NCI-H1105 (cell line): ENCODE measurements at places on chromosomes 4 and X.

- DNase-seq, result no peak
These were observed 67.4 kb downstream of the CNGA2 start for GRCh38 chrX:151801980-151802379.

DNA sequence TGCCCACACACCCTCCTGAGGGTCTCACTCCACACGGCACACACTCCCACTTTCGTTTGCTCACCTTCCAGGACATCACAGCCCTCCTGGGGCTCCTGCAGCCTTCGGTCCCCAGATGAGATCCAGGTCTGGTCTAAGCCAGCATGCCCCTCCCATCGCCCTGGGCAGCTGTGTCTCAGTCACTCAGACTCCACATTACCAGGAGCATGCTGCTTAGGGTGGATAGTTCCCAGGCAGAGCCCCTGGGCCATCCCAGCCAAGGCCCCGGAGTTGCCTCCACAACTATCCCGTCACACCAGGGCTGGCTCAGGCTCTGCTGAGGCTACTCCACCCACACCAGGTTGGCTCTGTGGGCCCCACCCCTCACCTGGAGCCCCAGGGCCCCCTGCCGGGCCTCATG is 50.4 kb upstream of the PSAPL1 start:
- DNase-seq, result no peak

GRCh38 chr4:123364906-123365305 is 31.7 kb upstream of the SPRY1 start:
- DNase-seq, result no peak

DNA sequence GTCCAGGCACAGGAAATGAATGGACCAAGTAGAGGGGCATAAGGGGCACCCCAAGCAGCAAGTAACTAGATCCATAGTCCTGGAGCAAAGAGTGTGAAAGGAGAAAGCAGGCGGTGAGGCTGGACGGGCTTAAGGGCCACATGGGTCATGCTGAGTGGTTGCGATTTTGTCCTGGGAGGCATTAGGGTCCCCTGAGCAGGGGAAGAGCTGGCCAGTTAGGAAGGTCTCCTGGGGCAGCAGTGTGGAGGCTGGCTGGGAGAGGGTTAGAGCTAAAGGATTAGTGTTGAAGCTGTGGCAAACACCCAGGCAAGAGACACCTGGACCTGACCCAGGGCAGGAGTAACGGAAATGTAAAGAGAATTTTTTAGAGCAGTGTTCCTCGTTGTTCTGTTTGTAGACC is 26.5 kb downstream of the MYOZ2 start:
- DNase-seq, result no peak

DNA sequence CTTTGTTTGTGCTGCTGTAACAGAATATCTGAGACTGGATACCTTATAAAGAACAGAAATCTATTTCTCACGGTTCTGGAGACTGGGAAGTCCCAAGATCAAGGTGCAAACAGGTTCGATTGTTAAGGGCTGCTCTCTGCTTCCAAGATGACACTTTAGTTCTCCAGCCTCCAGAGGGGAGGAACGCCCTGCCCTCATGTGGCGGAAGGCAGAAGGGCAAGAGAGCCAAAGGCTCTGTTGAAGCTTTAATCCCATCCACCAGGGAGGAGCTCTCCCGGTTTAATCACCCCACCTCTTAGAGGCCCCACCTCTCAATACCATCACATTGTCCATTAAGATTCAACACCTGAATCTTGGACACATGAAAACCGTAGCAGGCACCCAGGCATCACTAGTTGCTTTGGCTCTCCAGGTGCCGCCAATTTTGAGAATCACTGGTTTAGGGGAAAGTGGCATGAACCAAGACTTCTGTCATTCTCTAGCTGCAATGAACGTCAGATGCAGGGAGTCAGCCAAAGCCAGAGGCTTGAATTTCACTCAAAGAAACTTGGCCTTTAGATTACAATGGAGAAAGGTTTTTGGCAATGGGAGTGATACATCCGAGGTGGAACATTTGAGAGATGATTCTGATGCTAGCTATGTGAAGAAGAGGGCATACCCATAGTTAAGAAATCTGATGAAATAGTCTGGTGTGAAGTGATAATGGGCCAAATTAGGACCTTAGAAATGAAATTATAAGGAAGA is 15.7 kb downstream of the FHL1 start:
- DNase-seq, result no peak

GRCh38 chr4:27716693-27717430 is 856.2 kb downstream of the STIM2 start:
- DNase-seq, result no peak

GRCh38 chrX:14676431-14676830 is 147.1 kb downstream of the GLRA2 start:
- DNase-seq, result no peak

DNA sequence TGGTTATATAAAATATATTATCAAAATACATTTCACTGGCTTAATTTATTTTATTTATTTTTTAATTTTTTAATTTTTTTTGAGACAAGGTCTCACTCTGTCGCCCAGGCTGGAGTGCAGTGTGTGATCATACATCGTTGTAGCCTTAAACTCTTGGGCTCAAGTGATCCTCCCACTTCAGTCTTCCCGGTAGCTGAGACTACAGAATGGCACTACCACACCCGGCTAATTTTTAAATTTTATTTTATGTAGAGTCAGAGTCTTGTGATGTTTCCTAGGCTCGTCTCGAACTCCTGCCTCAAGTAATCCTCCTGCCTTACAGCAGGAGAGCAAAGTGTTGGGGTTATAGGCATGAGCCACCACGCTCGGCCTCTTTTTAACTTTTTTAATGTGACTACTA is 143.8 kb downstream of the CEP135 start:
- no peak for DNase-seq

DNA sequence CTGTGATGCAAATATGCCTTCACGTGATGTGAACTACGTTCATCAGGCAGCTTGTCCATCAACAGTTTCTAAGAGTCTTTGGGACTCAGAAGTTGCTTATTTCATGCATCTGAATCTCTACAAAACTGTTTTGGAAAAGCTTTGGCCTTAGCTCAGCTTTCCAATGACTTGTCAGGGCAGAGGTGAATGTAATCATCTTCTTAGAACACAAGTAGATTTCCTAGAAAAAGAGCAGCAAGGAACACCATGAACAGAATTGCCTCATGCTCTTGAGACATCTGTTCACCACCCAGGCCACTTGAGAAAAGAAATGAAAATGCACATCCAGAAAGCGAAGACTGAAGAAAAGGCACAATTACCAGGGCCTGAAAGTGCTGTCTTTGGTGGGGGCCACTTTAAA is 105.8 kb upstream of the PDHA1 start:
- no peak for DNase-seq

GRCh38 chr4:159016593-159017024 is 86.3 kb upstream of the RAPGEF2 start:
- DNase-seq, result no peak

DNA sequence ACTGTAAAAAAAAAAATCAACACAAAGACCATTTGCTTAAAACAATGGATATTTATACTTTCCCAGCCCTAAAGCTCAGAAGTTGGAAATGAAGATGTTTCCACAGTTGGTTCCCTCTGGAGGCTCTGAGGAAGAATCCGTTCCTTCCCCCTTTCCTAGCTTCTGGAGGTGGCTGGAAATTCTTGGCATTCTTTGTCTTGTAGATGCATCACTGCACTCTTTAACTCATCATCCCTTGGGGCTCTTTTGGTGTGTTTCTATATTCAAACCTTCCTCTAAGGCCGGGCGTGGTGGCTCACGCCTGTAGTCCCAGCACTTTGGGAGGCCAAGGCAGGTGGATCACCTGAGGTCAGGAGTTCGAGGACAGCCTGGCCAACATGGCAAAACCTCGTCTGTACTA is 78.7 kb downstream of the VCX3A start:
- DNase-seq, result no peak

DNA sequence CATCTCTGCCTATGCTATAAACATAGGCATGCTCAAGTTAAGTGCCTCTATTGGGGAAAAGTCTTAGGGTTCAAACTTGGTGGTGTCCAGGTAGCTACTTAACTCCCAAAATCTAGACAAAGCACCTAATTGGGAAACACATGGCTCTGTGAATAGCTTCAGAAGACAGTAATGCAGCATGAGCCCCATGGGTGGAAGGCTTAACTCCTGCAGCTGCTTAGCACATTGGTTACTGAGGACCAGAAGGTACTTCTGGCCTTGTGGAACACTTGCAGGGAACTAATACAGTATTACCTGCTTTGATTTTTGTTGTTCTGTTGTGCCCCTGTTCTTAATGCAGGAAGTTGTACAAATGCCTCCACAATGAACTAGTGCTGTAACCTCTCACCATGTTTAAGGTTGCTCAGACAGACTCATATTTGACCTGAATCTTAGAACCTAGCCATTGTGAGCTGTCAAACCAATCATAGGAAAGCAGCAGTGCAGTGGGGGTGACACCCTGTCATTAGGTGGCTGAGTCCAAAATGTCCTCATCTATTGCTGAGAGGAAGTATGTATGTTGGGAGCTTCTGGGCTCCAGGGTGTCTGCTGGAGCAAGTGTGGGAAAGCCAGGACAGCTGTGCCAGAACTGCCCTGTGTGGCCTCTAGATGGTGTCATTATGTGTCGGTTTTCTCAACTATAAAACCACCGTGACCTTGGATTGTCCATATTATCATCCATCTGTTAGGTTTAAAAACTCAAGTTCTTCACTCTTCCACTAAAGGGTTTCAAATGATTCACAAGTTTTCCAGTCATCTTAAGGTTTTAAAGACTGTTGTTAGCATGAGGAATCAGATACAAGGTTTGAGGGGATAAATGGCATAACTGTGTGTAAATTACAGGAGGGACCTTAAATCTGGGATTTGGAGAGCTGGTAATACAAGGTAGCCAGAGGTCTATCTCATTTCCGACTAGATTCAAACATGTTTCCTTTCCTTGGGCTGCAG is 69.9 kb upstream of the WDR1 start:
- no peak for DNase-seq

DNA sequence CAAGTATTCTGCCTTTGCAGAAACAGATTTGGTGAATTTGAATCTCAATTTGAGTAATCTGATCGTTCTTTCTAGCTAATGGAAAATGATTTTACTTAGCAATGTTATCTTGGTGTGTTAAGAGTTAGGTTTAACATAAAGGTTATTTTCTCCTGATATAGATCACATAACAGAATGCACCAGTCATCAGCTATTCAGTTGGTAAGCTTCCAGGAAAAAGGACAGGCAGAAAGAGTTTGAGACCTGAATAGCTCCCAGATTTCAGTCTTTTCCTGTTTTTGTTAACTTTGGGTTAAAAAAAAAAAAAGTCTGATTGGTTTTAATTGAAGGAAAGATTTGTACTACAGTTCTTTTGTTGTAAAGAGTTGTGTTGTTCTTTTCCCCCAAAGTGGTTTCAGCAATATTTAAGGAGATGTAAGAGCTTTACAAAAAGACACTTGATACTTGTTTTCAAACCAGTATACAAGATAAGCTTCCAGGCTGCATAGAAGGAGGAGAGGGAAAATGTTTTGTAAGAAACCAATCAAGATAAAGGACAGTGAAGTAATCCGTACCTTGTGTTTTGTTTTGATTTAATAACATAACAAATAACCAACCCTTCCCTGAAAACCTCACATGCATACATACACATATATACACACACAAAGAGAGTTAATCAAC is 15.3 kb downstream of the PLP1 start:
- no peak for DNase-seq

GRCh38 chr4:75099321-75099720 is 166.4 kb downstream of the PARM1 start:
- DNase-seq, result no peak
